Caudate nucleus (tissue), 63 donors: ENCODE measurements at places on chromosomes 7 and 10.
A peak's percentile ranks its signal among the peaks of the same experiment; 100 is the strongest.

GRCh38 chr7:158047391-158048059 is 540.1 kb downstream of the PTPRN2 start:
- DNase-seq: no peak

DNA sequence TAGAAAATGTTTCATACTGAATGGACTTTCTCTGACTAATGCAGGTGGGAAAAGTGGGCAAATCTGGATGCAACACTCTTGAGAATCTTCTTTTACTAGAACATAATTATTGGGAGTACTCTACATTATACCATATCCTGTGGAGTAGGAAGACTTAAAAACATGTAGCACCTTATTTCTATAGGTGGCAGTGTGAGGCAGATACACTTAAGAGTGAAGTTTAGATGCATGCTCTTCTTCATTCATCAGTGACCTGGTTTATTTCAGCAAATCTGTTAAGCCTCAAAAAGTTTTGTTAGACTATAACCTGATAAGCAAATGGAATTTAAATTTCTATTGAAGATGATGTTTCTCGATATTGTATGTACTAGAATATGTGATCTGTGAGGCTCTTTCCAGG is 1087.1 kb upstream of the LRRN3 start:
- DNase-seq: no peak

DNA sequence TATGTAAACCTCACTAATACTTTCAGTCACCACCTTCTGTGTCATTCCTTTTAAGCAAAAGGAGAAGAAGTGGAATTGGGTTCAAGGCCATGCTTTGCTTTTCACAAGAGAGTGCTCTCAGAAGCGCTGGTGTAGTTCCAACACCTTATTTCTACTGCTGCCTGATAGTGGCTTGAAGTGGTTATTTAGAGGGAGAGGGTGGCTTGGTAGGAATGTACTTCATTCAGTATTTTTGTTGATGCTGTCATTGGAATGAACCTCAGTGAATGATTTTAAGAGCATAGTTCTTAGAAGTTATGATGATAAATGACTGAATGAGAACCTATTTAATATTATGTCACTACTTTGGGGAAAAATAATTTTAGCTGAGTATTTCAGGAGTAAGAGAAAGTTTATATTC is 396.7 kb downstream of the EXOC4 start:
- DNase-seq: no peak

- peak; percentile 62 for DNase-seq
Measured at GRCh38 chr10:70903262-70903921, 15.0 kb upstream of the PCBD1 start.

DNA sequence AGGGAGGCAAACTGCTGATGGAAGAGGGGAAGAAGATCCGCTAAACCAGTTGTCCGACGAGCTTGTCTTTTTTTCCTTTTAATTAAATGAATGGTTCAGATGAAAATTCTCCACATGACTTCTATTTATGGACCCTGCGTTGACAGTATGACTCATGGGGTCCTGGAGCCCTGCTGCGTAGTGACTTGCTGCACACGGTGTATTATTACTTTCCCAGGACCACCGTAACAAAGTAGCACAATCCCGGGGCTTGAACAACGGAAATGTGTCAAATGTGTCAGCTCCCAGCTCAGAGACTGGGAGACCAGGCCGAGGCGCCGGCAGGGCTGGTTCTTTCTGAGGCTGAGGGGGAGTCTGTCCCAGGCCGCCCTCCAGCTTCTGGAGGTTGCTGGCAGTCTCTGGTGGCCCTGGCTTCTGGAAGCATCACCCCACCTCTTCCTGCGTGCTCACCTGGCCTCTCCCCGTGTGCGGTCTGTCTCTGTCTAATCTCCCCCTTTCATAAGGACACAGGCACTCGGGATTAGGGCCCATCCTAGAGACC is 33.8 kb upstream of the MNX1 start:
- no peak for DNase-seq

DNA sequence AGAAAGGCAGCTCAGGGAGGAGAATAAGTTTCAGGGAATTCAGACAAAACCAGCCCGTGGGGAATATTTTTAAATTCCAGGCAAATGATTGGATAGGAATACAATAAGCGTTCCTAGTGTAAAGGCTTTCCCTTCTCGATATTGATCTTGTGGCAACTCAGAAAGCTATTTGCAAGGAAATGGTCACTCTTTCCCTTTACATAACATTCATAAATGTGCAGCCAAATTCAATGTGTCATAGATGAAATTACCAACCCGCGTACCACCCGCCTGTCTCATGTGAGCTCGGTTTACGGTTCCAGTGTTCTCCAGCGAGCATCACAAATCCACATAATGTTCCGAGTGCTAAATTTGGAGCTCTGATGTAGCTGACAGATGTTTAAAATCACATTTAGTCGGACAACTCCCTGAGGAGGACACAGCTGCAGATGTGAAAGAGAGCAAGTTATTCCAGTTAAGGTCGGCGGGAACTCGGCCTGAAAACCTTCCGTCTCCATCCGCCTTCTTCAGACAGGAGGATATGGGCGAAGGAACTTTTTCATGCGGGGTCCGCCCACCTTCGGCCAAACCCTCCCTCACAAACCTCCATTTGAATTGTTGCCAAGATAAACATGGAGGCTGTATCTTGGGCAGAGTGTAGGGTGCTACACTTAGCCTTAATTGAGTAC is 327.0 kb downstream of the RNLS start:
- DNase-seq: no peak

- no peak for DNase-seq
Measured at GRCh38 chr7:21903020-21903786, 42.5 kb downstream of the CDCA7L start.

- DNase-seq: no peak
Measured at GRCh38 chr7:121054925-121055324, 66.4 kb downstream of the CPED1 start.

- DNase-seq: no peak
Measured at GRCh38 chr10:27820637-27821036, 75.0 kb upstream of the MKX start.

- no peak for DNase-seq
Measured at GRCh38 chr7:67738958-67739357, 742.3 kb downstream of the TYW1 start.

DNA sequence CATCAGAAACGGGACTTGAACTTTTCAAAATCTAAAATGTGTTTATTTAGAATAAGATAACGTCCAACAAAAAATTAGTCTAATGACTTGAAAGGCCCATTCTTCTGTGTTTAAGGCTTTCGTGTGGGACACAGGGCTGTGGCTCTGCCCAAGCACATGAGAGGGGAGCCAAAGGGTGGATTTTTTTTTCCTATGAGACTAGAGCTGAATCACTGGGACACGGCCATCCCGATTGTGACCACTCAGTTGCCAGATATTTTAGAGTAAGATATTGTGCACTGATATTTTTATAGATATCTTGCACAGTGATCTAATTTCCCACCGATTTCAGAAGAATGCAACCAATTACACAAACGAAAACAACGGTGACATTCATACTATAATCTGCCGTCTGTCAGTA is 99.9 kb downstream of the ANK3 start:
- DNase-seq: no peak

DNA sequence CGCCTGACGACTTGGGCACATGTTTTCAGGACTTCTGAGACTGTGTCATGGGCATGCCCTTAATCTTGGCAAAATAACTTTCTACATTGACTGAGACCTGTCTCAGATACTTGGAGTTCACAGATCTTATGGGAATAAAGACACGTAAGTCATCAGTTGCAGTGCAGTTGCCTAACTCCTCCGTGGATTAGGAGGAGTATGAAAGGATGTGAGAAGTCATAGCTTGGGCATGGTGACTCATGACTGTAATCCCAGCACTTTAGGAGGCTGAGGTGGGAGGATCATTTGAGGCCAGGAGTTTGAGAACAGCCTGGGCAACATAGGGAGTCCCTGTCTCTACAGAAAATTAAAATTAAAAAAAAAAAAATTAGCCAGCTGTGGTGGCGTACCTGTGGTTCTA is 49.6 kb downstream of the EXOC6 start:
- DNase-seq: no peak

DNA sequence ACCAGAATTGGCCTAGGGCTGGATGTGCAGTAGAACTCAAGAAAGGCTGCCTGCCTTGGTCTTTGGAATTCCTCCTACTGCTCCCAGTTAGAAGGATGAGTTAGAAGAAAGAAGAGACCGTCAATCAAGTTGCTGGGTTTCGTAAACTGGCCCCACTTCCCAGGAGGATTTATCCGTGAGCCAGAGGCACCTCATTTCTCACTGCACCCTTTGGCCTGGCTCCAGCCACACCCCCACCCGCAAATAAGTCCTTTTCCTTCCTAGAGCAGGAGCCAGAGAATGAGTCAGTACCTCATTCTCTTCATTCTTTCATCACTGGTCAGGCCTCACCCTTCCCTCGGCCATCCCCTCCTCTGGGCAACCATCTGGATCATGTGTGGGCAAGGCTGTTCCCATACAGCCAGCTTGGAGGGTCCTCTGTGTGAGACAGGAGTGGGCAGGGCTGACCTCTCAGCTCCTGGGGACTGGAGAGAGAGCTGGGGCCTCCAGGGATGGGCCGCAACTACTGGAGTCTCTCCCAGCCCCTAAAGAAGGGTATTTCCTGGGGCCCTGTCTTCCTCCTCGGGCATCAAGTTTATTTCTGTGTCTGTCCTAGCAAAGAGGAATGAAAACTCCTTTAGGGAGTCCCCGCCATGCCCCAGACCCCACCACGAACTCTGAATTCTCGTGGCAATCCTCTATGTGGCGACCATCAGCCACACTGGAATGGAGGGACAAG is 87.2 kb upstream of the DUSP5 start:
- no peak for DNase-seq

GRCh38 chr7:41889472-41889871 is 186.6 kb upstream of the INHBA start:
- DNase-seq: no peak

DNA sequence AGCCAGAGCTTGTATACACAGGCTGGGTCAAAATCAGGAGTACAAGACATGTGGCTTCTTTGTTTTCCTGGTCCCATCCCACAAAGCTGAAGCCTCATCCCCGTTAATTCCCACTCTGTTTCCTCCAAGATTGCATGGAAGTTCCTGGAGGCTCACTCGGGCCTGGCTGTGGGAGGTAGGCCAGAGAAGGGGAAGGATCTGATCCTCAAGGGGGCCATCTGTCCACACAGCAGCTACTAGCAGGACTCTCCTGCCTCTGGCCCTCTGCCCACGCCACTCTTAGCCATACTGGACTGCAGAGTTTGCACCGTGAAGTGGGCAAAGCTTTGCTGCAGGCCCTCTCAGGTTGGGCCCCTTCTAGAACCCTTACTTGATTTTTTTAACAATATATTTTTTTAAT is 160.6 kb downstream of the FGFR2 start:
- DNase-seq: peak; percentile 20

- no peak for DNase-seq
Measured at GRCh38 chr7:44498230-44498954, 7.9 kb upstream of the NUDCD3 start.

- no peak for DNase-seq
Measured at GRCh38 chr7:23299770-23300300, 696 bp downstream of the MALSU1 start.

DNA sequence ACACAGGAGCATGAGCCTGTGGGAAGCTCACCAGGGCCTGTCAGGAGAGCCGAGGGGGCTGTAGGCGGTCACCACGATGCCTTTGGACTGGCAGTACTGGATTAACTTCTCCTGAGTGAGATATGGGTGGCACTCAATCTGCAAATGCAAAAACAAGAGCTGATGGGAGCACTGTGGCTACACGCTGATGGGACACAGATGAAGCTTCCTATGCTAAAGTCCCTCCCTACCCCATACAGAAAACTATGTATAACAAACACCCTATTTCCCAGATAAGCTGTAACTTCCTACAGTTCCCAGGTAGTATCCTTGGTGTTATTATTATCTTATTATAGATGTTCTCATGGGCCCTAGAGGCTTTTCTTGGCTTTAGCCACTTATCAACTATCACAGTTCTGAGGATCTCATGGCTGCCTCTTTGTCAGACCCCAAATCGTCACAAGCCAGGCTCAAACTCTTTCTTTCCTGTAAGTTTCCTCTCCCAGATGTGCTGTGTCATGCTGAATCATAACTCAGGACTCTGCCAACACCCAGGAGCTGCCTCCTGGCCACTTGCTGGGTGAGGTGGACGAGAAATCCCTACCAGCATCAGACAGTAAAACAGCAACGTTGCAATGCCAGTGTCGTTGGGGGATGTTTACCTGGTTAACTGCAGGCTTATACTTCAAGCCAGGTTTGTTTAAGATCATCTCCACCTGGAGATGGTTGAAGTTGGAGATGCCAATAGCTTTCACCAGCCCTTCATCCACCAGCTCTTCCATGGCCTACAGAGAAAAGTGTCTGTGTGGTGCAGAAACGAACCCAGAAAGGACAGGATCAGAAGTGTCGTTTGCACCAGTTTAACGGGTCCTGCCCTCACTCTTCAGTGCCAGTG is 10.3 kb downstream of the AKR1B1 start:
- no peak for DNase-seq

GRCh38 chr7:133382775-133383559 is 130.1 kb downstream of the EXOC4 start:
- no peak for DNase-seq

GRCh38 chr10:109743574-109743973 is 179.7 kb downstream of the XPNPEP1 start:
- no peak for DNase-seq

DNA sequence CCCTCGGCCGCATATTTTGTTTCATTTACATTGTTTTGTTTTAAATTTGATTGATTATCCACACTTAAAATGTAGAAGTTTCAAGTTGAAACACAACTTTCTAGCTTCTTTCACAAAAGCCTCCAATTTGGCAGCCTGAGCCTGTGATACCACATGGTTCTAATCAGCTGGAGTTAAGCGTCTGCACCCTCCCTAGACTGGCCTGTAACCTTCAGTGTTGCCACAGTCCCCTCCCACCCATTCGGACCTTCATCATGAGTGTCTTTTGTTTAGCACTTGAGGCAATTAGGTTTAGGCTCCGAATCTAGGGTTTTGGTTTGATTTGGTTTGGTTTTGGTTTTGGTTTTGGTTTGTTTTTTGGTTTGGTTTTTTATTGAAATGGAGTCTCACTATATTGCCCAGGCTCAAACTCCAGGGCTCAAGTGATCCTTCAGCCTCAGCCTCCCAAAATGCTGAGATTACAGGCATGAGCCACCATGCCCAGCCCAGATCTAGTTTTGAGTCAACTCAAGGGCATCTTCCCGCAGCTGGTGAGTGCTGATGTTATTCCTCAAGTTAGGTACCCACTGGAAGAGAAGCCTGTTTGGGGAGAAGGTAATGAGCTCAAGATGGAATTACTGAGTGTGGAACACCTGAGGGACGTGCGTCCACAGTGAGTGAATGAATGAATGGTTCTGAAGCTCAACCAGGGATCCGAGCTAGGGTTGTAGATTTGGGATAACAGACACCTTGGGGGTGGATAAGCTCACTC is 201.4 kb downstream of the HECW1 start:
- DNase-seq: no peak

DNA sequence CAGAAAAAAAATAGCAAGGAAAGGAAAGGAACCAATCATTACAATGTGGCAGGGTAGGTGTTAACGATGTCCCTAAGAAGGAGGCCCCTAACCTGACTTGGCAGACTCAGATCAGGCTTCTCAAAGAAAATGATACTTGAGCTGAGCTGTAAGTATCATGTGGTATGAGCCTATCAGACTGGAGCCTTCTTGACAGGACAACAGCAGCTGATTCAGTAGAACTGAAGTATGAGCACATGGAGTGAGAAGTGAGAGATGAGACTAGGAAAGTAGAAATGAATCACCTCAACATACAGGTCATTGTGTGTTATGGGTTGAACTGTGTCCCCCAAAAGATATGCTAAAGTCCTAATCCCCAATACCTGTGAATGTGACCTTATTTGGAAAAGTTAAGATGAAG is 66.3 kb downstream of the MTERF1 start:
- no peak for DNase-seq
